Nephron progenitor cell (in vitro differentiated cells): ENCODE measurements at places on chromosomes 1 and 21.
A peak's percentile ranks its signal among the peaks of the same experiment; 100 is the strongest.

DNA sequence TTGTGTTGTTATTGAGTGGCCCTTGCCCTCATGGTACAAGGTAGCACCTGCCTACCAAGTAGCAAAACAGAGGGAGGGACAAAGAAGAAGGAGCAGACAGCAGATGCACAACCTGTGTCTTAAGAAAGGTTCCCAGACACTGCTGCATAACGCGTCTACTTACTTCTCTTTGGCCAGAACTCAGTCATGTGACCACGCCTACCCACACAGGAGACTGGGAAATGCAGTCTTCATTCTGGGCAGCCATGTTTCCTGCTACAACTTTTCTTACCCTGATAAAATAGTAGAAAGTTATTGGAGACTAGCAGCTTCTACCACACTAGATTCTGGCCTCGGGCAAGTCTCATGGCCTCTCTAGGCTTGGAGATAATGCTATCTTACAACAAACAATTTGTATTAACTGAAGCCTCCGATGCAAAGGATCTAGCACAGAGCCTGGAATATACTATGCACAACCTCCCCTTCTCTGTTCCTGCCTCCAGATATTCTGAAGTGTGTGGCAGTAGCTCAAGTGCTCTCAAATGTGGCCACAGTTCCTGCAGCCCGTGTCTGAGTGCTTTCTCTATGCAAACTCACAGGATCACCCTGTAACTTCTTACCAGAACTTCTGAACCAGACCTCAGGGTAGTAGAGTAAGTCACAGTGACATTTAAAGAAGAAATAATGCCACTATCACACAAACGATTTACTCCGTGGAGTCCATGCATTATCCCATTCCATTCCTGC, 34.1 kb upstream of the BTG2 start:
- no peak for DNase-seq

DNA sequence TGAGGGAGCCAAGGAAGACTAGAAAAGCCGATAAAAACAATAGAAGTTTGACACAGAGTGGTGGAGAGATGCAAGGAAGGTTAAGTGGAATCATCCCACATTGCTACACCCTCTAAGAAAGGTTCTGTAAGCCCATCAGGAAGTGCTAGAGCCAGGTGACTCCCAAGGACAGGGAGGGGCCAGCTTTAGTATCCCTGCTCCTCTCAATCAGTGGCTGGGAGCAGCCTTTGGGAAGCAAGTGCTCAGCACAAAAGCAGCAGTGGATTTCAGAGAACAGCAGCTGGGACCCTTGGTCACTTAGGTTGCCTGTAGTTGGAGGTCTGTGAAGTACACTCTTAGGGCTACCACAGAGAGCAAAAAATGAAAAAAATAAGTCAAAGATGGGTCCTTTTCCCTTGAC, 42.5 kb downstream of the NME7 start:
- DNase-seq: no peak

DNA sequence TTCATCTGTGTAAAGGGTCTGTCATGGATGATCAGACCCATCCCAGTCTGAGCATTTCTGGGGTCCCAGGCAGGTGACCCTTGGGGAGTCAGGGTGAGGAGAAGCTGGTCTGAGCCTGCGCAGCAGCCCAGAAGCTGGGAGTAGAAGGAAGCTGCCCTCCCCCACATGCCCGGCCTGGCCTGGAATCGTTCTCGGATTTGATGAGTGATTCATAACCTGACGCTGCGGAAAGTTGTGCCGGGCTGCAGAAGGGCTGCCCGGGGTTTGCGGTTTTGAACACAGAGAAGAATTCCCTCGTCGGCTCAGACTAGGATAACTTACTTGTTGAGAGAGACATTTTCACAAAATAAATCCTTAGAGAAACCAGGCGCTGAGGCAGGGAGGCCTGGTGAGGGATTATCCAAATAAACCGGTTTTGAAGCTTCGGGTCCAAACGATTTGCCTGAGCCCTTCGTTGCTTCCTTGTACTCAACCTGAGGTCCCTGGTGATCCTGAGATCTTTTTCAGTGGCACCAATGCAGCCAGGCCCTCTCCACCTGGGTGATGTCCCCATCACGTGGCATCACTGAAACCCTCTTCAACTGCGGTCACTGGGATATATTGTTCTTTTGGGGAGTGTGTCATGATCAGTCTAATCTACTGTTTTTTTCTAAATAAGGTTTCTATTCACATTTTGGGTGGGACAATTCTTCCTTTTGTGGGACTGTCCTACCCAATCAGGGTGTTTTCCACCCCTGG, 29.2 kb downstream of the EPHB2 start:
- DNase-seq: peak; percentile 37

DNA sequence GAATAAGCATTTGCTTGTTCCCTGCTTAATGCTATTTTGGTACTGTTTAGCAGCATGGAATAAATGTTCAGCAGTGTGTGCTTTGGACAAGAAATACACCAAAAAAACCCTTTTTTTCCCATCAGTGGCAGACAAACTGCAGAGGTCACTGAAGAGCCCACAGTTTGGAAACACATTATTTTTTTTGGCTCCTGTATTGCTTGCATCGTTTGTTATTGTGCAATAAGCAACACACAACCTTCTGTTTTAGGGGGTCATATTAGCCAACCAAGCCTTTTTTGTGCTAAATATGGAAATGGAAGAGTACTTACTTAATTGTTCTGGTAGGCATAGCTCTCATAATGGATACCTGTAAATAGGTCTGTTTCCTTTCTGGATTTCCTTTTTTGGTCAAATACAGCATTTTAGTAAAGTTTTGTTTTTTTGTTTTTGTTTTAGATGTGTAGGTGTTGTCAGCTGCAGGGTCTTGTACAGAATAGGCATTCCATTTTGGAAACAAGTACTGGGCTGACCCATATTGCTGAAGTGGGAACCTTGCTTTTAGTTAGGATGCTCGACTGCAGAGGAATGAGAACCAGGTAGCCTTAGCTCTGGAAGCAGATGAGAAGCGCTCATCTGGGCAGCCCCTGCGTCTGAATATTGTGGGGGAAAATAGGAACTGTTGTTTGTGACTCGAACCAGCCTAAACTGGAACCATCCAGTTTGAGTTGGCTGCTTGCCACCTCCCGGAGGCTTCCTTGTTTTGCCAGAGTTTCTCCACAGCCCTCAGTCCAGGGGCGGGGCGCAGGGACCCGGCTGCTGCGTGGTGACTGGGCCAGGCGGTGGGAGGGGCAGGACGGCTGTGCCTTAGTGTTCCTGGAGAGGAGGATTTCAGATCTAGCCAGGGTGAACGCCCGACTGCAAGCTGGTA, 38.4 kb downstream of the SPEN start:
- DNase-seq: peak; percentile 86

- DNase-seq: no peak
These were observed 13.6 kb downstream of the FAM177B start for GRCh38 chr1:222750651-222751050.

GRCh38 chr1:17188217-17188616, 16.7 kb upstream of the PADI1 start:
- DNase-seq: no peak

GRCh38 chr1:15353839-15354579, 55.7 kb upstream of the EFHD2 start:
- DNase-seq: no peak

GRCh38 chr1:98702976-98703375, 41.5 kb downstream of the SNX7 start:
- DNase-seq: no peak

DNA sequence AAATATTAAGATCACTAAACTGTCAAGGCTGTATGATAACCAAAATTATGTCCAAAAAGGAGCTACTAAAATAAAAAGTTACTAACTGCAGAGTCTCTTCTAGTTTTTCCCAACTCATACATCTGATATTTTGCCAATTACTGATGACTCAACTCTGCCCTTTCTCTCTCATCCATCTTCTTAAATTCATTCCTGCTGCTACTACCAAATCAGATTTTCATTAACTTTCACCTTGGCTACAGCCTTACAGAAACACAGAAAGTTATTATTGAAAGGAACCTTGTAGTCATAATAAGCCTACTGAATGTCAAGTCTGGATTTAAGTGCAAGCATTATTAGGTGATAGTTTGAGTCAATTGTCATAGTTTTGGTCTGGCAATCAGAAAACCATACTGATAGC, 273.1 kb downstream of the DPYD start:
- DNase-seq: no peak

DNA sequence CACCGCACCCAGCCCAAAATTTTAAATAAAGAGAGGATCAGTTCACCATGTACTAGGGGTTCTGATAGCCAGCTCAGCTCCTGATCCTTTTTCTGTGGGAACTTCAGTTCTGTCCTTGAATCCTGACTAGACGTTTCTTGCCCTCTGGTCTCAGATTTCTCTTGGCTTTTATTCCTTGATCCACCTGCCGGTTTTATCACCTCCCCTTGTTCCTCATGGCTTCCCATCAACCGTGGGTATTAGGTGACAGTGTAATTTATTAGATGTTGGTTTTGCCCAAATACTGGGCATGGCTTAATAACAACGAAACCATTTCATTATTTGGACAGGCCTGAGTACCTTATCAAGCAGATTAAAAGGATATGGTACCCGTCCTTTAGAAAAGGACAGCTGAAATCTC, 22.5 kb downstream of the SLC45A1 start:
- DNase-seq: no peak

GRCh38 chr1:168430321-168430720, 113.5 kb downstream of the XCL2 start:
- DNase-seq: no peak

DNA sequence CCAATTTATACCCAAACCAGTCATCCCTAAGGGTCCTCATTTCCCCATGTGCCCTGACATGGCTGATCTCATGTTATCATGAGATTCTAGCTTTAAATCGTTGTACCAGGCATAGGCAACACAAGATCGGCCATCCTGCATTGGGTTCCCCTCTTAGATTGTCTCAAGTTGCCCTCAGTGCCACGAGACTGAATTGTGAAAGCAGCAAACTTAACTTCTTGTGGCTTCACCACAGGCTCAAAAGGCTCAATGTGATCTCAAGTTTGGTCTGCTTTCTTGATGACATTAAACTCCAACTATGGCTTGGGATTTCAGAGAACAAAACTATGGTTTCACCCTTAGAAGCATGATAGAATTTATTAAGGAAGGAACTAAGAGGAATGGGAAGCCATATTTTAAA, 168.5 kb upstream of the SYT6 start:
- no peak for DNase-seq

DNA sequence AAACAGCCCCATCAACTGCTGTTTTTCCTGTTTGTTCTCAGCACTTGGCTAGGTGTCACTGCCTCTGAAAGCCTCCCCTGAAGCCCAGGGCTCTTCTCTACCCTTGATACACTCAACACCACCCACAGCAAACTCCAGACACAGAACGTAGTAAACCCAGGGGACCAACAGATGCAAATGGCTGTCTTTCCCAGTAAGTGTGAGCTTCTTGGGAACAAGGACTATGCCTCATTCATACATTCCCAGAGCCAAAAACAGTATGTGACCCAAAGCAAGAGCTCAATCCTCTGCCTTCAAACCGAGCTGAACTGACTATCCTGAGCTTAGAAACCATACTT, 4.4 kb downstream of the LBR start:
- no peak for DNase-seq

DNA sequence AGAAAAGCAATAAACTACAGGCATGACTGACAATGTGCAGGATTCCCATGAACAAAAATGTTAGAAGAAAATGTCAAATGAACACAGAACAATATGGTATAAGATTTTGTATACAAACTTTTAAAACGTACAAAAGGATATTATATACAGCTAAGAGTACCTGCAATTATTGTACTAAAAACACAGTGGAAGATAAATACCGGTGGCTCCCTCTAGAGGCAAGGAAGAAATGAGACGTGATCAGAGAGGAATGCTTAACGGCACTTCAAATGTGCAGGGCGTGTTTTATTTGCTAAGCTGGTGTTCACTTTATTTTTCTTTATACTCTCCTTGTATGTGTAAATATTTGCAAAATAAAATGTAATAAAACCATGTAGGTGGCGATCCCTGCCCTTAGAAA, 191.8 kb upstream of the SAMSN1 start:
- no peak for DNase-seq

DNA sequence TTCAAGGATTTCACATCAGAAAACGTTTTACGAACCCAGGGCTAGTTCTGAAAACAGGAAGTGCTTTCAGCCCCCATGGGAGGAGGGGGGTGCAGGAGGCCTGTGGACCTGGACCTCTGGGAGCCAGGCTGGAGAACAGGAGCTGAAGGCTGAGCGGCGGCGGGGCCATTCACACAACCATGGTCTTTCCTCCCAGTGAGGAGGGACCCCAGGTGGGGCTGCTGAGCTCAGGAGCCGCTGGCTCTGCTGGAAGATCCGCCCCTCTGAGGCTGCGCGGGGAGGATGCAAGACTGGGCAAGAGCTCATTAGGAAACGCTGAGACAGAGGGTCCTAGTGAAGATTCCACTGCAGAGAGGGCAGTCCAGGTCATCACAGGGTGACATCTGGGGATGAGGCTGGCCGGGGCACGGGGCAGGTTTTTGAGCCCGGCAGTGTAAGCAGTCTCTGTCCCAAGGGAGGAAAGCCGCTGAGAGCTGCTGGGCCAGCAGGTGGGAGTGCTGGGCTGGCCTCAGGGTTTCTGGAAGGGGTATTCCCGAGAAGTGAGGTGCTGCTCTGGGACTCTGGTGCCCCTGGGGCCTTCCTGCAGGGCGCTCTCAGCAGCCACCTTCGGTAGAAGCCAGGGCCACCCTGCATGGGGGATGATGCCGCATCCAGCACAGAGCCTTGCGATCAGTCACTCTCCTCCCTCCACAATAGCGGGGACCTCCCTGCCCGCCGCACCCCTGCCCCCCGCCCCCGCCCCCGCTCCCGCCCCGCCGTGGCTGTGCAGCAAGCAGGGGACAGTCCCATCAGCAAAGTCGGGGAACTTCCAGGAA, 7.5 kb downstream of the MX2 start:
- DNase-seq: peak; percentile 70

DNA sequence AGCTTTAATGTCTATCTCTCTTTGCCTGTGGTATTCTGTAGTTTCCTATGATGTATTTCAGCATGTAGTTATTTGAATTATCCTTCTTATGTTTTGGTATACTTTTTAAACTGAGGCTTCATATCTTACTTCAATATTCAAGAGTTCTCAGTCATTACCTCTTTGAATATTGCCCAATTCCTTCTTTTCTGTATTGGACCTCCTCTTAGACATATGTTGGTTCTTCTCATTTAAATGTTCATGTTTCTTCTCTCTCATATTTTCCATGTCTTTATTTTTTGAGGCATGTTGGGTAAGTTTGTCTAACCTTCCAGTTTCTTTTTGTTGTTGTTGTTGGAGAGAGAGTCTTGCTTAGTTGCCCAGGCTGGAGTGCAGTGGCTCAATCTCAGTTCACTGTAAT, 140.6 kb downstream of the MRPS6 start:
- no peak for DNase-seq

- no peak for DNase-seq
These were observed 116.2 kb downstream of the CENPF start for GRCh38 chr1:214719207-214719606.

DNA sequence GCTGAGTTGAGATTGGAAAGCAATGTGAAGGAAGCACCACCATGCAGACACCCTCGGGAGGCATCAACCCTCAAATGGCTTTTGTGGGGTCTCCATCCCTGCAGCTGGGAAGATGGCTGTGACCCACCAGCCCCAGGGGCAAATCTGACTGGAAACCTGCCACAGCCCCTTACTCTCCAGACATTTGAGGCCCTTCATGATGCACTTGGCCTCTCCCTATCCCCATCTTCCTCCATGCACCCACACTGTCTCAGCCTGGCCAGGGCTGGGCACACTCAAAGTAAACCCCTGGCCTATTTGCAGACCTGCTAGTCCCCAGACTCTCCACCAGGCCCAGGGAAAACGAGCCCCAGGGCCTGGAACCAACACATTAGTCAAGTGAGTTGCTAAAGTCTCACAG, 205.2 kb downstream of the MATN1 start:
- no peak for DNase-seq
